ENCODE measurements at places on chromosomes 16 and 17.

DNA sequence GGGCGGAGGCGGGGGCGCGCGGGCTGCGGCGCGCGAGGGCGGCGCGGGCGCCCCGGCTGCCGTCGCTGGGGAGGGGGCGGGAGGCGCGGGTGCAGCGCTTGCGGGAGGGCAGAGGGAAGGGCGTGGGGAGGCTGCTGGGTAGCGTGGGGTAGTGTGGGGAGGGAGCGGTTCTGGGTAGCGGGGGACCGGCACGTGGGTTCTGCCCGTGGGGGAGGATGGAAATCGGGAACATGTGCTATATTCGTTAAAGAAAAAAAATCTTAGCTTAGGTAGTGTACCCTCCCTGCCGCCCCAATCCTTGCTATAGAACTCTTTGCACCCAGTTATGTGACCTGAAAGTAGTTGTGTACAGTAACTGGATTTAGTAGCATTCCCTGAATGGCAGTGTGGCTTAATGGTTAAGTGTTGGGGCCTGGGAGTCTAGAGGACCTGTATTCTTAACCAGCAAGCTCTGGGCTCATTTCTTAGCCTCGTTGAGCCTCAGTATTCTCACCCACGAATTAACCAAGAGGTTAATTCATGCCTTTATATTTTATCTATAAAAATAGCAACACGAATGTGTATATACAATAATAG, 646 bp downstream of the RABEP1 start:
- H3K4me3 ChIP-seq, result peak overlapping the region; percentile 91
- peaks cover 22% of the 10 kb centered on the region for H3K36me3 ChIP-seq

GRCh38 chr16:88722784-88723506, 16.6 kb downstream of the CTU2 start:
- H3K4me1 ChIP-seq, result no peaks in the 10 kb centered on the region
- H3K27ac ChIP-seq, result no peak overlapping the region
- H3K27me3 ChIP-seq, result no peaks in the 10 kb centered on the region
- no peak overlapping the region for H3K4me3 ChIP-seq

- peak; percentile 13 for DNase-seq
- no peaks in the 10 kb centered on the region for H3K27me3 ChIP-seq
- H3K36me3 ChIP-seq, result no peaks in the 10 kb centered on the region
- H3K4me3 ChIP-seq, result no peak overlapping the region
- H3K4me1 ChIP-seq, result no peaks in the 10 kb centered on the region
These were observed 275.5 kb downstream of the MAP2K4 start for GRCh38 chr17:12296209-12296625.

DNA sequence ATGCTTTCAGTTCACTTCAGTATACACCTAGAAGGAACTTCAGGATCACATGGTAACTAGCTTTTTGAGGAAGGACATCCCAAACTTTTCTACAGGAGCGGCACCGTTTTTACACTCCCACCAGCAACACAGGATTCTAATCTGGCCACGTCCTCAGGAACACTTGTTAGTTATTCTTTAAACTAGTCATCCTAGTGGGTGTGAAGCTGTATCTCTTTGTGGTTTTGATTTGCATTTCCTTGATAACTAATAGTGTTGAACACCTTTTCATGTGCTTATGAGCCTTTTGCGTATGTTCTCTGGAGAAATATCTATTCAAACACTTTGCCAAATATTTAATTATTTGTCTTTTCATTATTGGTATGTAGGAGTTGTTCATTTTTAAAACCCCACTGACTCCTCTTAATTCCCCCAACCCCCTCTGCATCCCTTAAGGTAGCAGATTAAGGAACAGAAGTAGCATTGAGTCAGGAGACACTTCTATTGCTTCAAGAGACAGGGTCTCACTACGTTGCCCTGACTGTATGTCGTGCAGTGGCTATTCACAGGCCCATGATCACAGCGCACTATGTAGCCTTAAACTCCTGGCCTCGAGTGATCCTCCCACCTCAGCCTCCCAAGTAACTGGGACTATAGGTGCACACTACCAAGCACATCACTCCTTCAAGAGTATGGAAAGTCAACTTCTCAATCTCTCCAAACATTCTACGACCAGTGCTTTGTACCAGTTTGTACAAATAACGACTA, 25.4 kb downstream of the YWHAE start:
- no peaks in the 10 kb centered on the region for H3K27me3 ChIP-seq
- H3K36me3 ChIP-seq, result peaks cover 27% of the 10 kb centered on the region
- H3K4me1 ChIP-seq, result peaks cover 56% of the 10 kb centered on the region
- no peak for DNase-seq

DNA sequence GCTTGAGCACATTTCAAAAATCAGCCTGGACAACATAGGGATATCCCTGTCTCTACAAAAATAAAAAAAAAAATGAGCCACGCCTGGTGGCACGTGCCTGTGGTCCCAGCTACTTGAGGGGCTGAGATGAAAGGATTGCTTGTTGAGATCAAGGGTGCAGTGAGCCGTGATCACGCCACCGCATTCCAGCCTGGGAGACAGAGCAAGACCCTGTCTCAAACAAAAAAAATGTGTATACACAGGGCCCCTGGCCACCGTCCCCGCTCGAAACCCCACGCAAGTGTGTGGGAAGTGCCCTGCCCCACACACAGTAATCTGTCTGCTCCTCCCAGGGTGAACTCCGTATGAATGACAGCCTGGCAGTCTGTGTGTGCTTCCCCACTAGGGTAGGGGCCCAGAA, 93.0 kb upstream of the RPL38 start:
- DNase-seq, result no peak
- peaks cover 2% of the 10 kb centered on the region for H3K27me3 ChIP-seq
- H3K4me1 ChIP-seq, result no peaks in the 10 kb centered on the region
- H3K4me3 ChIP-seq, result no peak overlapping the region

DNA sequence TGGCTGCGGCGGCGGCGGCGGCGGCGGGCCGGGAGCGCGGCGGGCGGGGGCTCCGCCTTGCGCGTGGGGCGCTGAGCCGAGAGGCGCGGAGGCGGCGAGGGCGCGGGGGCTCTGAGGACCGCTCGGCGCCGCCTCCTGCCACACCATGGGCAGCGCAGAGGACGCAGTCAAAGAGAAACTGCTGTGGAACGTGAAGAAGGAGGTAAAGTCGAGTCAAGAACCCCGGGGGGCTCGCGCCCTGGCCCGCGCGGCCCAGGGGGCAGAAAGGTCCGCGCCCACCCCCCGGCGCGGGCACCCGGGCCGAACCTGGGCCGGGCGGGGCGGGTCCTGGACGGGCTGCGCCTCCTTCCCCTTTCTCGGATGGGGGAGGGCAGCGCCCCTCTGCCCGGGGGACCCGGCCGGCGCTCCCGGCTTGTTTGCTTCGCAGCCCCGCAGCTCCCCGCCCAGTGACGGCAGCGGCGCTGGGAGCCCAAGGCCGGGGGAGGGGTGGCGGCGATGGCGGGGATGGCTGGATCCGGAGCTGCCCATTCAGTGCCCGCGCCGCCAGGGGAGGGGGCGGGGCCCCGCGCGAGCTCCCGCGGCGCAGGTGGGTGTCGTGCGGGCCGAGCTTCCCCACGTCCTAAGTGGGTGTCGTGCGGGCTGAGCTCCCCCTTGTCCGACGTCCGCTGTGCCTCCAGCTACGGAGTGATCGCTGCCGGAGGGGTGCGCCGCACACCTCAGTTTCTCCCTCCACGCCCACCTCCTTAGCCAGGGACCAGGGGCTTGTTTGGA, 428 bp downstream of the SGSM2 start:
- H3K4me1 ChIP-seq, result peaks cover 14% of the 10 kb centered on the region
- peak overlapping the region; percentile 71 for H3K27ac ChIP-seq
- peaks cover 4% of the 10 kb centered on the region for H3K36me3 ChIP-seq
